Astrocyte (in vitro differentiated cells and primary cell): ENCODE measurements at places on chromosomes 12 and 14.

DNA sequence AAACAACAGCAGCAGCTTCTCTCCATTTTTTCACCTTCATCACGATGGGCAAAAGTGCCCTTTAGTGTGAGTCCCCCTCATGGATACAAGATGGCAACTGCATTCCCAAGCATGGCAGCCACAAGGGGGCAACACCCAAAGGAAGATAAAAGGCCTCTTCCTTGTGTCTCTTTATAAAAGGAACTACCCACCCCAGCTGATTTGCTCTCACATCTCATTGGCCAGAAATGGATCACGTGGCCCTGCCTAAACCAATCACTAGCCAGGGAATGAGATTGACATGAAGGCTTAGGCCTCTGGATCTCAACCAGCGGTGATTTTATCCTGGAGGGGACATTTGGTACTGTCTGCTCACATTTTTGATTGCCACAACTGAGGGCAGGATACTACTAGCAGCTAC lies 21.9 kb upstream of the IFT81 start:
- DNase-seq, result peak; percentile 56

DNA sequence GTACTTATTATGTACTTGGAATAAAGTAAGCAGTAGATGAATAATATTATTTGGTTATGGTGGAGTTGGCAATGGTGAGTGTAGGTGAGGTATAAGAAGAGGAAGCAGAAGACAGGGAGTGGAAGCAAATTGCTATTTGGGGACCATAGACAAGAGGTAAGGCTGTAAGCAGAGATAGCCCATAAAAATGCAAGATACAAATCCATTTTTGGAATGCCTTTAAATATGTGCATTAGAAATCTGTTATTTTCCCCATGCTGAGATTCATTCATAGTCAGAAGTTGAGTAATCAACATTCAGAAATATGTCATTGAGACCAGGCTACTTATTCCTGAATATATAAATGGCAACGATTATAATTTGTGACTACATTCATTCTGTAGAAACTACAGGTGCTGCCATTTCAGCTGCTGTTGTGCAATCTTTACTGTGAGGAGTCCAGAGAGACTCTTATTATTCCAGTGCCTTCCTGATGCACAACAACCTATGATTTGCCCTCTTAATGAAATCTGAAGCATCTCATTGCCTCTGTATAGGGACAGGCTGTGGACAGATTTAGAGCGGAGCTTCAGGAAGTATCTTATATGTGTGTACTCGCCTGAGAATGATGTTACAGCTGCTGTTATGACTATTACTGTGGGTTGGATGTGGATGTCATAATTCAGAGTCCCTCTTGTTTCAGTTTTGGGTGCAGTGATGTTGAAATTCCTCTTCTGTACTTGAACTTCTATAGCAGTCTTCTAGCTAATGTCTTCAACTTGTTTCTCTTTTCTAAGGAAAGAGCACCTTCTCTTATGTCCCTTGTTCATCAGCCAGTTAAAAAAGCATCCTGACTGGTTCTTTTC lies 173.8 kb downstream of the NAV3 start:
- no peak for DNase-seq

DNA sequence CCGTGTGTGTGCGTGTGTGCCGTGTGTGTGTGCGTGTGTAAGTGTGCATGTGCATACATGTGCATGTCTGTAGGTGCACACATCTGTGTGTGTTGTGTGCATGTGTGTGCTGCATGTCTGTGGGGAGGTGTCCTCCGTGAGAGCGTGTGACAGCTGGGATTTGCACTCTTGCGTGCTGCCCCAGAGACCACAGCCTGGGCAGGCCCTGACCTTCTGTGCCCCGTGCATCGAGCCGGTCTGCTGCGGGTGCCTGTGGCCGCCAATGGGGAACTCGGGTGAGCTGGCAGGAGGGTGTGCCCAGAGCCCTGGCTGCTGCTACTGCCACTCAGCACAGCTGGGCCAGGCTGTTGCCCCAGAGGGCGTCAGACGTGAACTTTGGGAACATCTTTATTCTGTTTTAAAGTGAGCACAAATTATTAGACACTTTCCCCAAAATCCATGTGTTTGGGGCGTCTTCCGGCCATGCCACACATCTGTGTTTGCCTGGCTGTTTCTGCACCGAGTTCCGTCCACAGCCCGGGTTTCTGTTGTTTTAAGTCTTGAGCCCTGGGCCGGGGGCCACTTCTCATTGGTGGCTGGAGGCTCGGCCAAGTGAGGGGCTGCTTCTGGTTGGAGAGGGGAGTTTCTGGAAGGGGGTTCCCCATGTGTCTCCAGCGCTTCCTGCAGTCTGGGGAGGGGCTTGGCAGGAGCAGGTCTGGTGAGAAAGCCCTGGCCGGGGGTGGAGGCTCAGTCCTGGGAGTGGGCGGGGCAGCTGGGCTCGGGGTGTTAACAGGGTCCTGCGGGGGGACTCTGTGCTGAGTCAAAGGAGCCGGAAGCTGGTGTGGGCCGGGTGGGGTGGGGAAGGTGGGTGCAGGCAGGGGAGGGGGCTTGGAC lies 7.6 kb downstream of the CEP170B start:
- peak; percentile 44 for DNase-seq

GRCh38 chr14:22651586-22651985 lies 7.4 kb upstream of the OR6J1 start:
- DNase-seq, result no peak

GRCh38 chr12:55142669-55143565 lies 16.7 kb downstream of the OR9K2 start:
- peak; percentile 10 for DNase-seq

- no peak for DNase-seq
Measured at GRCh38 chr12:95321516-95322246, 104.1 kb downstream of the VEZT start.

GRCh38 chr12:81819991-81820633 lies 61.0 kb upstream of the PPFIA2 start:
- peak; percentile 88 for DNase-seq

DNA sequence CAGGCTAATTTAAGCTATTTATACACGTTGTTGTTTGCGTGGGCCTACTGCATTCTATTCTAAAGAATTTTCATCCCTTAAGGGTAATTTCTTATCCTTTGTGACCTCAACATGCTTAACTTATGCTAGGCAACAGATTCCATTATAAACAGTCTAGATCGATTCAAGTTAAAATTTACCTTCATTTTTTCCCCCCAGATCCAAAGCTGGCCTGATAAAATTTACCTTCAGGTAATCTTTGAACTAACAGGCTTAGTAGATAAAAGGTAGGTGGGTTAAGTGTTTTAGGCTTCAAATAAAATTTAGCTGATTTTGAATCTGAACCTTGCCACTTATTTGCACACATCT lies 389 bp upstream of the CCNB1IP1 start:
- no peak for DNase-seq

GRCh38 chr14:35689000-35689460 lies 120.1 kb downstream of the RALGAPA1 start:
- DNase-seq, result no peak

DNA sequence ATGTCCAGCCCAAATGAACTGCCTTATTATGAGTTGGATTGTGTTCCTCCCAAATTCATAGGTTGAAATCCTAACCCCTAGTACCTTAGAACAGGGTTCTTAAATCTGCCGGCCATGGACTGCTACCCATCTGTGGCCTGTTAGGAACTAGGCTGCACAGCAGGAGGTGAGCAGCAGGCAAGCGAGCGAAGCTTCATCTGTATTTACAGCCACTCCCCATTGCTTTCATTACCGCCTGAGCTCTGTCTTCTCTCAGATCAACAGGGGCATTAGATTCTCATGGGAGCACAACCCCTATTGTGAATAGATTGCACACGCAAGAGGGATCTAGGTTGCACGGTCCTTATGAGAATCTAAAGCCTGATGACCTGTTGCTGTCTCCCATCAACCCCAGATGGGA lies 9.8 kb upstream of the EML5 start:
- DNase-seq, result no peak

DNA sequence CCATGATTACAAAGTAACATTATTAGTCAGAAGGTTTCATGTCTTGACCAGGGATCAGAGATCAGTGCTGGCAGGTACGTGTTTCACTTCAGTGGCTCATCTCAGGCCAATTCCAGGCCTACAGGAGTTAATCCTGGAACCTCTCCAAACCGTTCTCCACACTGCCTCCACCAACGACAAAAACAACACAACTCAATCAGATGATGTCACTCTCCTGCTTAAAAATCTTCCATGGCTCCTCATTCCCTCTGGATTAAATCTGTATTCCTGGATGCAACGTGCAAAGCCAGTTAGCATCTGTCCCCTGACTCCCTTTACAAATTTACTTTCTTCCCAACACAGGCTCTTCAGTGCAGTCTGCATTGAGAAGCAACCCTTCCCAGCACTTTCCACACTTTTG lies 34.3 kb upstream of the TXNRD1 start:
- DNase-seq, result peak; percentile 75

- no peak for DNase-seq
Measured at GRCh38 chr12:132966676-132967415, 10.7 kb upstream of the ZNF605 start.

- peak; percentile 80 for DNase-seq
Measured at GRCh38 chr12:11879306-11879705, 191.4 kb upstream of the BCL2L14 start.

GRCh38 chr12:93743999-93744689 lies 67.0 kb downstream of the CRADD start:
- no peak for DNase-seq

- DNase-seq, result no peak
Measured at GRCh38 chr12:128857133-128857763, 4.0 kb downstream of the GLT1D1 start.

GRCh38 chr14:54267172-54267571 lies 129.6 kb upstream of the CDKN3 start:
- DNase-seq, result no peak

DNA sequence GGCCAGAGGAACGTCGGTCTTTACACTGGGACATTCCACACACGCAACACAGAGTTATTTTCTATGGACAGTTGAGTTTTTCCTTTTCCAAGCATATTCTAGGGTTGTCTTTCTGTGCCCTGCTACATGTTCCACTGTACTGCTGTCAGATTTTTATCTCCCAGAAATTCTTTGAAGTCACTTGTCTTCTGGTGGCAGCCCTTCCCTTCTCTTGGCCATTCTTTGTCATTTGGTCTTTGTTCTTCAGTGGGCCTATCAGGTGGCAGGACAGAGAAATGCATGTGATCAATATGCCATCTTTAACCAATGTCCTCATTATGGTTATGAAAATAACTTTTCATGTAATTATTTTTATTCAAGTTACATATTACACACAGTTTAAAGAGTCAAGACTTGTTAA lies 36.3 kb downstream of the MARK3 start:
- no peak for DNase-seq

GRCh38 chr12:68910128-68910527 lies 22.8 kb downstream of the CPM start:
- DNase-seq, result peak; percentile 20

- peak; percentile 80 for DNase-seq
Measured at GRCh38 chr12:80064269-80064668, 35.1 kb upstream of the OTOGL start.

DNA sequence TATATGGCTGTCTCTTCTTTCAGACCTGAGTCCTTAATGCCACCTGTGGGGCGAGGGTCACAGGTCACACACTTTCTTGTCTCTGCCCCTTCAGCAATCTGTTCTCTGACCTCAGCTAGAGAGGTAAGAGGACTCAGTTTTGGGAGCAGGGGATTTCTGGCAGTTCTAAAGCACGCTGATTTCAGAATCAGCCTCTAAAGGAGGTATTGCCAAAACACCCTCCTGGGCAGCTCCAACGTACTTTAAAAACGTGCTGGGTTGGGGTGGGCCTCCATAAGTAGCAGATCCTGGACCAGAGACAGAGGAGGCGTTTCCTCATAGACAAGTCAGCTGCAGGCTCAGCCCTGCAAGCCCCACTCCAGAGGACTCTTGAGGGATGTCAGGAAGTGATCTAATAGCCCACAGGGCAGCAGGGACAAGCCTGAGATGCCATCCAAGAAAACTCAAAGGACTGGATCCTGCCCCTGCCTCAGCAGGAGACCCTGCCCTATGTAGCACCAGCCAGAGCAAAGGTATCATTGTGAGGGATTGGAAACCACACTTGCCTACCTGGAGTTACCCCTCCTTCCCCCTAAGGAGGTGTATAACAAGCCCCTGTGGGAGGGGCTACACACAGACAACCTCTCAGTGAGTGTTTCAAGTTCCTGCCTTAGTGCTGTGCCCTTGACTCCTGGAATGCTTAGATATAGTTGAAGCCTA lies 8.5 kb downstream of the CTDSP2 start:
- DNase-seq, result peak; percentile 65

DNA sequence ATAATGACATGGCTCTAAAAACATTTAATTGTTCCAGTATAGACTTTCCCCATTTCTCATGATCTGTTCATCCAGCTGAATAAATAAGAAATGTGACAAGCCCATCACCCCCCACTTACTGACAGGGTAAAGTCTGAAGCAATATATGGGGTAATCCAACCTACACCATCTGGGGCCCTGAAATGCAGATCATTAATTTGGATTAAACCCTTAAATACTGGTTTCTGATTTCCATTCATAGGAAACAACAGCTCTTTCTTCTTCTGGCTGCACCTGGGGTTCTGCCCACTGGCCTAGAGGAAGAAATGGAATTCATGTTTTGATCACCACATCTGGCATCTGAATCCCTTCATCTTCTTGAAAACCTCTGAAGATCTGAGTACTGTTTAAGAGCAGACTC lies 39.3 kb upstream of the ACSM4 start:
- DNase-seq, result no peak

DNA sequence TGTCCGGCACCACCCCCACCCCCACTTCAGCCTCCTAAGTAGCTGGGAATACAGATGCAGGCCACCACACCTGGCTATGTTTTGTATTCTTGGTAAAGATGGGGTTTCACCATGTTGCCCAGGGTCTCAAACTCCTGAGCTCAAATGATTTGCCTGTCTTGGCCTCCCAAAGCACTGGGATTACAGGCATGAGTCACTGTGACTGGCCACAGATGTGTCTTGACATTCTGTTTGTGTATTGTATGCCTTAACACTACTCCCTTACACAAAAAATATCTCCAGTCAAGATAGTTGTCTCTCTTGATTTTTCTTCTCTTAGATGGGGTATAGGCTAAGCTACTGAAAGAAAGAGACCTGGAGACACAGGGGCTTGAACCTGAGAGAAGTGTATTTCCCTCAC lies 17.6 kb downstream of the CLEC14A start:
- DNase-seq, result peak; percentile 5

GRCh38 chr12:65993173-65993572 lies 137.4 kb downstream of the LLPH start:
- no peak for DNase-seq

GRCh38 chr14:93186466-93186865 lies 1.3 kb downstream of the LYSET start:
- no peak for DNase-seq

DNA sequence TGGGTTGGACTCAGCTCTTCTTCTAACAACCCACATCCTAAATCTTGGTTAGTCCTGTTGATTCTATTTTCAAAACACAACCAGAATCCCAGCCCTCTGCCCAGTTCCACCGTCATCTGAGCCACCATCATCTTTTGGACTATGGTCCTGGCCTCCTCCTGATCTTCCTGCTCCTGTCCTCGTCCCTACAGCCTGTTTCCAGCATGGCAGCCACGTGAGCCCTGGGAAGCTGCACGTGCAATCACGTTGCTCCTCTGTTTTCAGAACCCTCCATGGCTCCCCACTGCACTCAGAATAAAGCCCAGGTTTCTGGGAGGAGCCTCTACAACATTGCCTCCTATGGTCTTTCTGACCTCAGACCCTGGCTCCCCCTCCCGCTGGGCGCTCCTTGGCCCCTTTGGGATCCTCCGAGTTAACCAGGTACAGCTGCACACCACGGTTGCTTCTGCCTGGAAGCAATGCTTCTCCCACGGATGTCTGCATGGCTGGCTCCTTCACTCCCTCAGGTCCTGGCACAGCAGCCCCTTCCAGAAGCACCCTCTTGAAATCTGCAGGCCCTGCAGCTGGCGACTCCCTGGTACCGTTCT lies 44.5 kb downstream of the BEGAIN start:
- no peak for DNase-seq

- DNase-seq, result peak; percentile 72
Measured at GRCh38 chr12:26791301-26791791, 41.6 kb downstream of the ITPR2 start.
